ENCODE measurements at places on chromosomes 5 and 9.

DNA sequence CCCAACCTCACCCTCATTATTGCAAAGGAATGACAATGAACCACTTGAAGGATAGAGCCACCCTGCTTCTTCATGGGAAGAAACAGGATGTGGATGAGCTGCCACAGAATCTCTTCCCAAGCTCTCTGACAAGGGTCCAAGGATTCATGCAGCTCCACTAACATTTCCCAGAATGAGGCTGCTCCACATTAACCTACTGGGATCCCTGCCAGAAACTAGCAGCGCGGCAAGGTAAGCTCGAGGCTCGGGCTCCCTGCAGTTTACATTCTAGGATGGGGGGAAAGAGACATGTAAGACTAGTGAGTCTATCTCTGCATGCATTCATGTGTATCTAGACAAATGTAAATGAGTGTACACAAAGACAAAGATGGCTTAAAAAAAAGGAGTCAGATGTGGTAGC, 12.1 kb downstream of the DCAF12 start:
- DNase-seq, result no peak

DNA sequence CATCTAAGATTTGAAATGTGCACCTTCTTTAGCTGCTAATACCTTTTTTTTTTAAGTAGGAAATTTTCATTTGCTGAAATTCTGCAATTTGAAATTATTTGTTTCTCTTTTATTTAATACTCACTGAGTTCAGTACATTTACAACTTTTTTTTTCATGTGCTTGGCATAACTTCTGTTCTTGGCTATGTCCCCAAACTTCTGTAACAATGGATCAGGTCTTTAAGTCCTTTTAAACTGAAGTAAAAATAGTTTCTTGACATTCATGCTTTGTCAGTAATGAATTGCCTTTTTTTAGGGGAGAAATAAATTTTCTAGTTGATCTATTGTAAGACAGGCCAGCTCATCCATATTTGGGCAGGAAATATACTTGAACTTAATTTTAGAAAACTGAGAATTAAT, 41.5 kb downstream of the EDIL3 start:
- no peak for DNase-seq

DNA sequence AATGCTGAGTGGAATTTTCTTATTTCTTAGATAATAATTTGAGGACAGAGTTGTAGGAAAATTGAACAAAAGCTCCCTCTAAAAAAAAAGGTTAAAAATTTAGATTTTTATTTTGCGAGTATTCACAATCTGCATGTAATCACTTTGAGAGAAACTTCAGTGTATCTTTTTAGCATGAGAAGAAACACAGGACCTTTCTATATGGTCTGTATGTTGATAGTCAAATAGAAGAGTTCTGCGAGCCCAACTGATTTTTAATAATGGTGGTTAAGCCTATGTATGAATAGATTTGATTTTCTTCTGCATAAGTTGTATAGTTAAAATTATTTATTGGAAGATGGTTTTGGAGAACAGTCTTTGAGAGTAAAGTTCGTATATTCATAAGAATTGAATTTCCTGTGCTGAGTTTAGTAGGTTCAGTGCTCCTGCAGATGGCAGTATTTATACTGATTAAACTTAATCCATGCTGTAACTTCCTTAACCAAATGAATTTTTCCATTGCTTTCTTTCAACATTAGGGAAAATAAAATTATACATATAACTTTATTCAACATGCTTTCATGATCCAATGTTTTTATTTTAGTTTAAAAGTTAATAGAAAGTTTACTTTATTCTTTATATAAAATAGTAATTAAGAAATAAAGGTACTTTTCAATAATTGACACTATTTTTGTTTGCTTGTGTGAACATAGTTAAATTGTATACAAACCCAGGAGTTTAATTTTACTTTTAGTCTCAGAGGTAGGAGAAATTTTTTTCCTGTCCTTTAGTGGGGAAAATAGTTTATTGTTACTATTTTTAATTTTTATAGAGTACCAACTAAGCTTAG, 19.6 kb downstream of the TCERG1 start:
- no peak for DNase-seq

GRCh38 chr5:134142806-134143205, 28.3 kb downstream of the TCF7 start:
- no peak for DNase-seq

DNA sequence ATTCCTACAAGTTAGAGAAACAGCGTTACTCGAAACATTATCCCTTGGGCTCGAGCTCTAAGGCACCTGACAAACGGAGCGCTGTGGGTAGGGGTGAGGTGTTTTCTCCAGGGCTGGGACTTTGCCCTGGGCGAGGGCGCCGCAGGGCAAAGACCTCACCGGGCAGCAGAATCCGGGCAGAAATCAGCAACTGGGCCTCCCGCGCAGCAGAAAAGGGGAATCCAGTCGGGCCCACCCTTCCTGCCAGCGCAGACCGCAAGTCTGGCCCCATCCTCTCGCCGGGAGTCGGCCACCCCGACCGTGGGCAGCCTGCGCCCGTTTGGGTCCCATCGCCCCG, 430 bp upstream of the MSH3 start:
- no peak for DNase-seq

GRCh38 chr9:4837261-4838188, 44.8 kb downstream of the RCL1 start:
- DNase-seq, result no peak

DNA sequence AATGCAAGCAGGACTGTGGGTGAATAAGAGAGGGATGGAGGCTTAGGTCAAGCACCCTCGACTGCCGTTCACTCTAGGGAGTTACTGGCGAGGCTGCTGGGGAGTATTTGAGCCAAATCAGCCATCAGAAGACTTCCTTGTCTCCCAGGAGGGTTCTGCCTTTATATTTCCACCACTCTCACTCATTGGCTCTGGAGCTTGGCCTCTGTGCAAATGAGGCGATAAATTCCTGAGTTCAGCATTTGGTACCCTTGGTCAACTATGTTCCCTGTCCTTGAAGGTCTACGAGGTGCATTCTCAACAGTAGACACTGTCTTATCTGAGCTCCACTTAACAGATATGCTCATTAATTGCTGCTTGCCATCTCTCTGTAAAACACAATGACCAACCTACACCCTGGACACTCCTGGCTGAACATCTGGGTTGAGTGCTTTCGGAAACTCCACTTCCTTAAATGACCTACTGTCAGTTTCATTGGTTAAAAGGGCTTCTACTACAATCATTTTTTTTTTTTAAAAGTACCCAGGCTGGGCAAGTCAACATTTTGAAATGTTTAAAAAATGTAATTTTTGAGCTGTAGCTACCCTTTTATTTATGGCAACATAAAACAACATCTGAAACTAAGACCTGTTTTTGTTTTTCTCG, 153.2 kb downstream of the NTRK2 start:
- no peak for DNase-seq

DNA sequence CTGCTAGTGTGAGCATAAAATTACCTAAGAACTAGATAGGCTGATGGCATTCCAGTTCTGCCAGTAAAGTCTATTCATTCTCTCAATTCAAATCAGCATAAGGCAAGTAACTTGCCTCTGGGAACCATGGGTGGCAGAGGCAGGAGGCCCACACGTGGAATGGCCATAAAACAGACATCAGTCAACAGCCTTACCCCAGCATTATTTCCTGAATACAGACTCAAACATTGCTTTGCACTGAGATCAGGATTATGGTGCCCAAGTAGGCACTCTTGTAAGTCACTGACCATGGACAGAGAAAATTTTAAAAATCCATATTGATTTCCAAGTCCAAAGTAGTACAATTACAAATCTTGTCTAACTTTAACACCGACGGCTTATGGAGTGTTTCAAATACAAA, 157.7 kb downstream of the NR2F1-AS1 start:
- DNase-seq, result no peak

GRCh38 chr9:89701221-89701798, 96.5 kb downstream of the GADD45G start:
- no peak for DNase-seq

DNA sequence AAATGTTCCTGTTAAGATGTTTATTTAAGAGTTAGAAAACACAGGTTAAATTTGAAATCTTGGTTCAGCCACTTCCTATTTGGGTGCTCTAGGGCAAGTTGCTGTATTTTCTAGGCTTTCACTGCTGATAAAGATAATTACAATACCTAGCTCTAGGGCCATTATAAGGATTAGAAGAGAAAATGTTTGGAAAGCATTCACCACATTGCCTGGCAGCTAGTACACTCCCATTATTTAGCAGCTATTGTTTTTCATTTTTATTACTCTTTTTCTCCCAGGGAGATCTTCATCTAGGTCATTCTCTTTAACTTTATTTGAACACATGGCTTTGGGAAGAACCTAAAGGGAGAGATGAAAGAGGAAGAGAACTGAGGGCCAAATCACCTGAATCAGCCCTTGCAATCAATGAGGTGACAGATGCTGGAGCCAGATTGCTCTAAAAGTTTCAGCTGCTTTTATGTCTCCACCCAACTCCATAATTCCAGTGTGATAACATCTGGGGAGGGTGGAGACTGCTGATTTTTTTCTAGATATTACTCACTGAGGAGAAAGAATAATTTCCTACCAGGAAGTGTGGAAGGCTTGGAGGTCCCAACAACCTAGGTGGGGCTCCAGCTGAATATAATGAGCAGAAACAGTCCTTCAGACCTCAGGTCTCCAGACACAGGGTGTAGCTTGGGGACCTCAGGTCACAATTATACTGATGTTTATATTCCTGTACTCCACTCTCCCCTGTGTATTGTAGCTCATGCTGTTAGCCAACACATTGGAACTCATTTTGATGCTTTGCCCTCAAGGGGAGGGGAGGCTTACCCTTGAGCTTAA, 640.0 kb downstream of the RAB3C start:
- no peak for DNase-seq

DNA sequence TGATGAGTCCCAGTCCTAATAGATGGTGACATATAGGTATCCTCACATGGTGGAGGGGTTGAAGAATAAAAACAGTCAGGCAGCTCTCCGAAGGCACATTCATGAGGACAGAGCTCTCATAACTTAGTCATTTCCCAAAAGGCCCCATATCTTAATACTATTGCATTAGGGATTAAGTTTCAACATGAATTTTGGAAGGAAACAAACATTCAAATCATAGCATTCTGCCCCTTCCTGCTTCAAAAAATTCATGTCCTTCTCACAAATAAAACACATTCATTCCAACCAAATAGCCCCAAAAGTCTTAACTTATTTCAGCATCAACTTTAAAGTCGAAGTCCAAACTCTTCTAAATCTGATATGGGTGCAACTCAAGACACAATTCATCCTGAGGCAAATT, 277.2 kb upstream of the NR4A3 start:
- DNase-seq, result no peak

GRCh38 chr5:61823065-61823464, 482.9 kb upstream of the KIF2A start:
- DNase-seq, result no peak

DNA sequence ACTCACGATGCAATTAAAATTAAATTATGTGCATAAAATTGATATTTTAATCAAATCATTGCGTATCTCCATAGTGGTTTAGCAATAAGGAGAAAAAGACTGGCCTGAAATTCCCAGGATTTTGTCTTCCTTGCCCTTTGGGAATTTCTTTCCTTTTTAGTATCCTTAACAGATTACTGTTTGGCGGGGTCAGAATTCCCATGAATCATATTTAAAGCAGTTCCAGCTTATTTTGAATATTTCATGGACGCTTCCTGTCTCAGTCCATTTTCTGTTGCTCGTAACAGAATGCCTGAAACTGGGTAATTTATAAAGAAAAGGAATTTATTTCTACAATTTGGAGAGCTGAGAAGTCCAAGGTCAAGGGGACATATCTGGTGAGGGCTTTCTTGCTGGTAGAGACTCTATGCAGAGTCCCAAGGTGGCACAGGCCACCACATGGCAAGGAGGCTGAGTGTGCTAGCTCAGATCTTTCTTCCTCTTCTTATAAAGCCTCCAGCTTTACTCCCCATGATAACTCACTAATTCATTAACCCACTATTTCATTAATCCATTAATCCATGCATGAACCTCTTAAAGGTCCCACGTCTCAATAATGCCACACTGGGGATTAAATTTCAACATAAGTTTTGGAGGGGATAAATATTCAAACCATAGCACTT, 37.8 kb downstream of the CDH6 start:
- no peak for DNase-seq

DNA sequence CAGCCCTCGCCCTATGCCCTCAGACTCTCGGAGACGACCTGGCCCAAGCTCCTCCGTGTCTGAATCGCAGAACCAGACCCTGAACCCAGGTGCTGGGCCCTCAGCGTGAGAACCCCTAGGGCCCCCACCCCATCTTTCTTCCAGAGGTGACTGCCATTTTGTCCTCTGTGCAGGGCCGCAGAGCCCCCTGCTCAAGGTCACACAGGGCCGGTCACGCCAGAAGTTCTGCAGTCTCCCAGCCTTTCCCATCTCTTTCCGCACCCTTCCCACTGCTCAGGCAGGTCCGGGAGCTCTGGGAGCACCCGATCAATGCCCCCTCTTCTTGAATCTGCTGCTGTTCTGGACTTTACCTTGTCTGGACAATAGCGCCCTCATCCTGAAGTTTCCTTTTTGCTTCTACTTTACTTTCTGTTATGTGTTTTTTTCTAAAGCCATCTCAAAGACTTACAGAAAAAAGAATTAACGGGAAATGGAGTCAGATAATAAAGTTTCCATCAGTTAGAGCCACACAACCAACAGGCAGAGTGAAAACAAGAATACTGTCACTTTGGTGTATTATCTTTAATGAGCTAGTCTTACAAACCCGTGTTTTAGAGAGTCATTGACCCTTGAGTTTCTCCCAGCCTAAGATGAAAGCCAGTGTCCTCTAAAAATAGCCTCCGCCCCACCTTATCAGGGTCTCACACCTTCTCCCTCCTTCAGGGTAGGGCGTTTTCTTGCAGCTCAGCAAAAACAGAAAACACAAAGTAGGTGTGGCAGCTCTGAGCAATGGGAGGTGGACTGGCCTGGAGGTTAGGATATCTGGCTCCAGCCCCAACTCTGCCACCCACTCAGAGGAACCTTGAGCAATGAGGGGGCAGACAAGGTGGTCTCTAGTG, 1.8 kb downstream of the TMOD1 start:
- DNase-seq, result no peak

GRCh38 chr9:6708732-6709131, 49.0 kb upstream of the KDM4C start:
- DNase-seq, result no peak

- DNase-seq, result no peak
These were observed 1069.1 kb downstream of the EFNA5 start for GRCh38 chr5:106601620-106602019.

- no peak for DNase-seq
These were observed 186.4 kb downstream of the MELK start for GRCh38 chr9:36759141-36759540.

- no peak for DNase-seq
These were observed 4.5 kb upstream of the TRMT10B start for GRCh38 chr9:37749129-37749528.

GRCh38 chr9:79220251-79220650, 351.5 kb upstream of the TLE4 start:
- DNase-seq, result no peak

GRCh38 chr5:171242521-171242920, 66.5 kb upstream of the TLX3 start:
- DNase-seq, result no peak

GRCh38 chr5:125506124-125506523, 759.7 kb upstream of the ZNF608 start:
- no peak for DNase-seq

Data from amygdala (tissue), 56 donors.